ENCODE measurements at places on chromosomes 7 and 10.

DNA sequence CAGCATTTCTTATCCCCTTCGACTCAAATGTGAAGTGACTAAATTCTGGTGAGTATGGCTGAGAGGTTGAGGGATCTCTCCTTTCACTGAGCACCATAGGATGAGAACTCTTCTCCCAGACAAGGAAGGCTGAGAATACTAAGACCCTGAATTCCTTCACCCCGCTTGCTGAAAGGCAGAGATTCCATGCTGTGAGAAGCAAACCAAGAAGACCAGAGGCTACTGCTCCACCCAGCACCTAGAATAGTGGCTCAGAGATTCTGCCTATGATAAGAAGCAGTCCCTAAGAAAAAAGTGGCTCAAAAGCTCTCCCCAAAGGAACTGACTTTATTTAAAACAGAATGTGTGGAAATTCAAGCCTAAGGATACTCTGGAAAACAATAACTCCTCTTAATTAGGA is 26.7 kb upstream of the WNT2 start:
- ATAC-seq: no peak

DNA sequence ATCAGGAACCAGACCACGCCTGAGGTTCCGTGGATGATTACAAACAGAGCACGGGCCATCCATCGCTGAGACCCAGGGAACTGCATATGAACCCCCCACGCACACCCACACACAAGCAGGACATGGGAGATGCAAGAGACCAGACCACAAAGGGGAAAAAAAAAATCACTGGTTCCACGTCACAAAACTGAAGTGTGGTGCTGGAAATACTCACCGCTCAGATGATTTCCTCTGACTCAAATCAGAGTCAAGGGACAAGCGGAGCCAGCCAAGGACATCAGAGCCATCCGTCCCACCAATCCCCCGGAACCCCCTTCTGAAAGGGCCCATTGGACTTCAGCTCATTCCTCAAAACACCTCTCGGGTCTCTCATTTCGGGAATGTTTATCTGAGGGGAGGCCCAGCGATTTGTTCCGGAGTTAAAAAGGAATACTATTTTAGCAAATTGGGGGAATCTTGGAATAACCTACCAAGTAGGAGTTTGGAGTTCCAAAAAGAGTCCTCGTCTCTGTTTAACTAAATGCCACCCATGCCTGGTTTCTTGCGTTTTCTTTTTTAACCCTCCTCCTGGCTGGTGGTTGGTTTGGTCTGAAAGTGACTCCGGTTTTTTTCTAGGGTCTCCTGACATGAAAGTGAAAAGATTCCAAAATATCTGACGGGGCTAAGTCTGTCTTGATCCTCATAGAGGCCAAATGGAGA is 15.0 kb downstream of the SNX8 start:
- no peak for ATAC-seq

DNA sequence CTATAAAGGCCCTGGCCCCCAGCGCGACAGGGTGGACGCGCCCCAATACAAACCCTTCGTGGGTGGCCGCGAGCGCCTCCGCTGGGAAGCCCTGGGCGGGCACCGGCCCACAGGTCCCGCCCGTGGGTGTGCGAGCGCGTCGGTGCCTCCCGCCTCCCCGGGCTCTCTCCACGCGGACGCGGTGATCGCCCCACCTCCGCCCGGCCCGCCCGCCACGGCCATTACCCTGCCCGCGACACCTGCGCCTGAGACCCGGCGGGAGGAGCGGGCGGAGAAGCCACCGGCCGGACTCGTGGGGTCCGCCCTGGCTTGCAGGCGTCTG is 81.2 kb downstream of the PAX2 start:
- ATAC-seq: no peak

DNA sequence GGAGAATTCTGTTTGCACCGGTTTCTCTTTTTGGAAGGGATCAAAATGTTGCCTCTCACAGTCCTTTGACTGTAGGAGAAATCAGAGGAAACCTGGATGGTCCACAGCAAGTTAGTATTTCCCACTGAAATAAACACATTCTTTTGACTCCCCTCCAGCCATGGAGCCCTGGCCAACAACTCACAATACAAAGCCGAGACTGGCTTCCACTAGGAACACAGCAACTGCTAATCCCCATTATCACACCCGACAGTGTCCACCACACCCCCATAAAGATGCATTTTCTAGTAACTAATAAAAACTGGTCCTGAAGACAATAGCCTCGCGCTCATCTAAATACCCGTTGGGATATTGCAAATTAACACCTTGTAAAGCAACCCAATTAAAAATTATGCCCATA is 798 bp upstream of the MACROH2A2 start:
- ATAC-seq: no peak

- ATAC-seq: no peak
Observed at GRCh38 chr7:154767142-154767541, 235.8 kb downstream of the PAXIP1 start.

DNA sequence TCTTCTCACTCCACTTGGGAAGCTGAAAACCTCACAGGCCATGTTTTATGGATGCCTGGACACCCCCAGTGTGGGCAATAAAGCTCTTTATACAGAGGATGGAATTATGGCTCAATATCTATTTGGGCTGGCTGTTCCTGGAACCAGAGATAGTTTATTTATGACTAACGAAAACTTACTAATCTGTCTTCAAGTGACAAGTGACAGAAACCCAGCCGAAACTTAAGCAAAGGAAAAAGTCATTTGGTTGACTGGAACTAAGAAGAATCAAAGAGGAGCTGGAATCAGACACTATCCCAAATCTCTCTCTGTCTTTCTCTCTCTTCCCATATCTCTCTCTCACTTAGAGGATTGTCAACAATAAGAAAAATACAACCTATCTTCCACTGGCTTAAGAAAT is 78.3 kb upstream of the CDK6 start:
- no peak for ATAC-seq

DNA sequence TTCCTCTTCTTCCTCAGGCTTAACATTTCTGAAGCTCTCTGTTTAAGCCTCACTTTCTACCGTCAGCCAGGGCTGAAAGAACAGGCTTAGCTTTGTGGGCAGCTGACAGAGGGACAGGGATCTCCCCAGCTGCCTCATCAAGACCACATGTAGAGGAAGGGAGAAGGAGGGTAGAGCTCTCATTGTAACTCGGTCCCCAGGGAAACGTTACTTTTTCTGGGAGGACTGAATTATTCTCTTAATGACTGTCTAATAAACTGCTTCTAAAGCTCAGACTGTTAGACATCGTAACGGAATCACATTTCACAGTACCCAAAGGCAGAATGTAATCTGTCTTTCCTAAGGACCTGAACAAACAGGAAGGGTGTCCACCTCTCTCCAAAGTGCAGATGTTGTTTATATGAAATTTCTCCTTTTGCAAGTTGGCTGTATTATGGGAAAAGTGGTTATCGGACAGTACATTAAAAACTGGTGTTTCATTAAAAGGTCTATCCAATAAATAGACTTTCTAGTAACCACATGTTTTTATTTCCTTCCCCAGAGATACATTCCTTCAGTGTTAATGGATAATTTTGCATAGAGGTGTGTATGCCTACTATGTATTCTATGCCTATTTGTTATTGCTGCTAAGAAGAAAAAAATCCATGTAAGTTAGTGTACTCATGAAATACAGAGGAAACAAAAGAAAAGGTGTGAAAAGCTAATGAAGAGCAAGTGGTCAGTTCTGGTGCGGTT is 144.2 kb downstream of the CTTNBP2 start:
- no peak for ATAC-seq

GRCh38 chr7:116167177-116167576 is 43.2 kb upstream of the TES start:
- ATAC-seq: peak; percentile 68

Data from SK-N-SH treated with all-trans-retinoic acid at 6 μM for 48 hours (cell line).